ENCODE measurements at places on chromosomes 12 and 14. TPM values are rescaled to one million over a fixed set of nuclear protein-coding genes. Genes with fewer than 3 reads are reported as not detected.

The TUBA1A gene
- 1,729 TPM for total RNA-seq

DNA sequence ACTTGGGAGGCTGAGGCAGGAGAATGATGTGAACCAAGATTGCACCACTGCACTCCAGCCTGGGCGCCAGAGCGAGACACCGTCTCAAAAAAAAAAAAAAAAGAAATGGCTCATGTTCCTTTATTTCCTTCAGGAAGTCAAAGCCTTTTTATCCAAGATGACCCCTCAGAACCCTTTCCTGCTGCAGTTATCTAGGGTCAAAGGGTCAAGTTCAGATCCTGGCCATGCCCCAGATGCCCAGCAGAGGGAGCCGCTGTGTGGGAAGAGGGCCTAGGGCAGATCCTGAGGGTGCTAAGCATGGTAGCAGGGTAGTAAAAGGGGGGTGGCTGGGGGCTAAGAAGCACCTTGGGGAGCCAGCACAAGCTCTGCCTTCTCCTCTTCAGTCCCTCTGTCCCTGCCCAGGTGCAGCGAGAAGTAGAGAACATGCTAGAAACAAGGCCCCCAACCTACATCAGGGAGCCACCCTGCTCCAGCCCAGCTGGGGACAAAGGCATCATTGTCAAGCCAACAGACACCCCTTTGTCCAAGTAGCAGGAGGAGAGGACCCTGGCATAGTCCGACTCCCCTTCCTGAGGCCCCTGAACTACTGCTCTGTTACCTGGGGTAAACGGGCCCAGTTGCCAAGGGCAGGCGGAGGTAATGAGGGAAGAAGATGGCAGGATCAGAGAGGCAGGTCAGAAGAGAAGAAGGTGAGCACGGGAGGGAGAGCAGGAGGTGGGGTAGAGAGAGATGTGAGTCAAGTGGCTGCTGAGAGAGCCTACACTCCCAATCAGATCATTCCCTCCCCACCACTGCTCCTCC lies 6.5 kb downstream of the NFE2 start:
- peak; percentile 44 for DNase-seq

DNA sequence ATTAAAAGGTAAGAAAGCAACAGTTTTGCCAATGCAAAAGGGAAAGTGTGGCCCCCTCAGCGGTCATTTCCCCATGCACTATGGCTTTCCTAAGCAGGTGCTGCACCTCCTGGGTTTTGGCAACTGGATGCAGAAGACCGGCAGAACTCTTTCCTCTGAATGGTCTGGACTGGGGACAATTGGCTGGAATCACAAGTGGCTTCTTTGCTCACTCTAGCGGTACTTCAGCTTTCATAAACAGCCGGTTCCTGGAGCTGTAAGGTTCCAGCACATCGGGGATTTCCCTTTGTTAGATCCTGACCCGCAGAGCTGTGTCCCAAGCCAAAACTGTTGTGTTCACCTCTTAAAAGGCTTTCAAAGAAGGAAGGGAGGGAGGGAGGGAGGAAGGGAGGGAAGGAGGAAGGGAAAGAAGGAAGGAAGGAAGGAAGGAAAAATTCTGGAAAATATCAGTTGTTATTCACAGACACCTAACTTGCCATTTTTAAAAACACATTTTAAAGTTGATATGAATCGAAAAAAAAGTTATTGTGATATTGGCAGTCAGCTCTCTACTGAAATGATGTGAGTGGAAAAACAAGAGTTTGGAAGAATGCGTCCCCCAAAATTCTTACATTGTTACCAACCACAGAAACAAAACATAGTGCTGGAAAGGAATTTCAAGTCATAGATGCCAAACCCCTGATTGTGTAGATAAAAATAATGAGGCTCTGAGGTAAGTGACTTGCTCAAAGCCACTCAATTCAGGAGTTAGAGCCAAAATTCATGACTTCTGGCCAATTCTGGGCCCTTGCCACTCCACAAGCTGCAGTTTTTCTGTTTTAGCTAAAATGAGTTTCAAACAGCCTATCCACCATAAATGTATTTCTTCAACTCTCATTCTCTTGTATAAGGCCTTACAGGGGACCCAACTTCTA lies 220.6 kb upstream of the HMGA2 start:
- DNase-seq: no peak

- DNase-seq: no peak
These were observed 60.4 kb upstream of the ARID2 start for GRCh38 chr12:45669093-45669492.

- peak; percentile 77 for DNase-seq
These were observed 14.5 kb upstream of the CLEC4A start for GRCh38 chr12:8108808-8109398.

DNA sequence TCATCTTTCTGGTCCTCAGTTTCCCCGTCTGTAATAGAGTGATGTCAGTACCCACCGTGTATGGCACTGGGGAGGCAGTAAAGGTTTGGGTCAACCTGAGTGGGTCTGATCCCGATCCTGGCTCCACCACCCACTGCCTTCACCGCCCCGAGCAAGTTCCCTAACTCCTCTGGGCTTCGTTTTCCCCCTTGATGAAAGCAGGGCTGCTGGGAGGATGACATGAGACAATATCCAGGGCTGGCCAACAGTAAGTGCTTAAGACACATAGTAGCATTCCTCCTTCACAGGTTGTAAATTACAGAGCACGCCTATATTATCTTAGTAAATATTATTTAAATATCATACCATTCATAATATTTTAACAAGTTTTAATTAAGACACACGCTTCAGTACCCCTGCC lies 595 bp downstream of the PLEK2 start:
- DNase-seq: no peak

- no peak for DNase-seq
These were observed 199.1 kb downstream of the SLC5A8 start for GRCh38 chr12:101010896-101011295.

- DNase-seq: no peak
These were observed 71.4 kb downstream of the ADAMTS20 start for GRCh38 chr12:43480591-43480990.

DNA sequence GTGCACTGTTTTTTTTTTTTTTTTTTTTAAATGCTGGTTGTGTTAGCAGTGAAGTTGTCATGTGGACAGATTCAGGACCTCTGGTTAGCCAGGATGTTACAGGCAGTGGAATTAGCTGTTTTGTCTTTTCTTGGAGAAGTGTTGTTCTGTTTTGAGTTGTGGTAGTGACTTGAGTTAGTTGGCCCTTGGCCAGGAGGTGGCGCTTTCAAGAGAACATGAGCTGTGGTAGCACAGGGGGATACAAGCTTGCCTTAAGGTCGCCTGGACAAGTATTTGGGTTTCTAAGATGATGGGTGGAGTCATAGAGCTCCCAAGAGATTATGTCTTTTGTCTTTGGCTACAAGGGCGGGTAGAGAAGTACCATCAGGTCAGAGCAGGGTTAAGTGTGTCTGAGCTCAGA lies 33.3 kb upstream of the CCDC198 start:
- DNase-seq: no peak

The DLGAP5 gene
- total RNA-seq: 91.9 TPM

GRCh38 chr14:63857466-63858030 lies 4.7 kb downstream of the SYNE2 start:
- no peak for DNase-seq

DNA sequence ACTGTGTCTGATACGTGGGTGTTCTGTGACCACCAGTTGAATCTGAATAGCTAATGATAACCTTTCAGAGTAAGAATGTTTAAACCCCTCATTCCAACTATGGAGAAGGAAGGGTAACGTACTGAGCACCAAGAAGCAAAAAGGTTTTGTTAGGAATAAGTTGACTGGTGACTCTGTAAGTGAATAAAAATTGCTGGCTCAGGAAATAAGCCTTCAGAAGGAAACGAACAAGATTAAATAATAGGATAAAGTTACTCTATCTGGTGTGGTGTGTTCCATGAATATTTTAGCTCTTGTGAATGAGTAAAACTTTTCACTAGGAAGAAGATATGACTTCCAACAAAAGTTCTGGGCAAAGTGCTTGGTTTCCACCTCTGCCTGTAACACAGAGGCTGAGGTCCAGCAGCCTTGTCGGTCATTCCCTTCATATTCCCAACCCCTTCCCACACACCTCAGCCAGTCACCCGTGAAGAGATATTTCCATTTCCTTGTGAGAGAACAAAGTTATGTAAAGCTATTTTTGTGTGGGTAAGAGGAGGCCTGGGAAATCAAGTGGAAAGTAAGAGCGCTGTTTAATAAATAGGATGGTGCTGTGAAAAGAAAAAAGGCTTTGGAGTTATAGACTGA lies 47.1 kb downstream of the ARF6 start:
- DNase-seq: no peak

The LBHD2 gene
- total RNA-seq: not detected

DNA sequence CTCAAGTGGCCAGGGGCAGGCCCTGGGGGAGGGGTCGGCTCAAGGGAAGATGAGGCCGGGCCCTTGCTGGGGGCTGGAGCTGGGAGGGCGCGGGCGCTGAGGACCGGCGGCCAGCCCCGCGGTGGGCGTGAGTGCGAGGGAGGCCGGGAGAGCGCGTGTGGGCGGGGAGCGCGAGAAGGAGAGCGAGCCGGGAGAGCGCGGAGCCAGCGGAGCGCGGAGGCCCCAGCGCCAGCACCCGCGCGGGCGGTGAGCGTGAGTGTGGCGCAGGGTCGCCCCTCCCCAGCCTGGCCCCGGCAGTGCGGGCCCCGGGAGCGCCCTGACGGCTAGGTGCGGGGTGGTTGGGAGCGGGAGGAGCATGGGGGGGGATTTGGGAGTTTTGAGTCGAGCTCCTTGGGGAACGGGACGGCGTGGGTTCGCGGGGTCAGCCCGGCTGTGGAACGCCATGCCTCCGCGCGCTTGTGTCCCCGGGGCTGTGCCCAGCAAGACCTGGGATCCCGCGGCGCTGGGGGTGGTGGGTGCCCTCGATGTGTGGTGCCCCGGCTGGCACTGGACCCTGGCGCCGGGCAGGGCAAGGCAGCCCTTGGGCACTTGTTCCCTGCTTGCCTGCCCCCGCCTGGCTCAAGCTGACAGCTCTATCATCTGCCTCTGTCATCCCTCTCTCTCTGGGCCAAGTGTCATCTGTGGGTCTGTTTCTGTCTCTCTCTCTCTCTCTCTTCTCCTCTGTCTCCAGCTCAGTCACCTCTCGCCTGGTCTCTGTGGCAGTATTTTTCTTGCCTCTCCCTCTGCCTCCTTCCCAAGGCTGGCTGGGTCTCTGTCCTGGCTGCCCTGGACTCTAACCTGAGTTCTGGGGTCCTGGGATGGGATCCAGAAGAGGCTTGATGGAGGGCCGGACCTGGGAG lies at the start of gene LBHD2:
Gene LBHD2, plus strand, starts transcription at position 190 of the 899 bp plus-strand sequence. CDS start 1,803 bp downstream, outside the sequence.
- DNase-seq: no peak

DNA sequence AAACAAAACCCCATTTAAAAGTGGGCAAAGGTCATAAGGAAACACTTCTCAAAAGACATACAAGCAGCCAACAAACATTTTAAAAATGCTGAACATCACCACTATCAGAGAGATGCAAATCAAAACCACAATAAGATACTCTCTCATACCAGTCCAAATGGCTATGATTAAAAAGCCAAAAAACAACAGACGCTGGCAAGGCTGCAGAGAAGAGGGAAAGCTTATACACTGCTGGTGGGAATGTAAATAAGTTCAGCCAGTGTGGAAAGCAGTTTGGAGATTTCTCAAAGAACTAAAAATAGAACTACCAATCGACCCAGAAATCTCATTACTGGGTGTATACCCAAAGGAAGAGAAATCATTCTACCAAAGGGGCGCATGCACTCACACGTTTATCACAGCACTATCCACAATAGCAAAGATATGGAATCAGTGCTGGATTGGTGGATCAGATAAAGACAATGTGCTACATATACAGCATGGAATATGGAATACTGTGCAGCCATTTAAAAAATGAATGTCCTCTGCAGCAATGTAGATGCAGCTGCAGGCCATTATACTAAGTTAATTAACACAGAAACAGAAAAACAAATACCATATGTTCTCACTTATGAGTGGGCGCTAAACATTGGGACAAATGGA lies 102.1 kb upstream of the DAAM1 start:
- DNase-seq: no peak

The FAIM2 gene
- total RNA-seq: 0.73 TPM

DNA sequence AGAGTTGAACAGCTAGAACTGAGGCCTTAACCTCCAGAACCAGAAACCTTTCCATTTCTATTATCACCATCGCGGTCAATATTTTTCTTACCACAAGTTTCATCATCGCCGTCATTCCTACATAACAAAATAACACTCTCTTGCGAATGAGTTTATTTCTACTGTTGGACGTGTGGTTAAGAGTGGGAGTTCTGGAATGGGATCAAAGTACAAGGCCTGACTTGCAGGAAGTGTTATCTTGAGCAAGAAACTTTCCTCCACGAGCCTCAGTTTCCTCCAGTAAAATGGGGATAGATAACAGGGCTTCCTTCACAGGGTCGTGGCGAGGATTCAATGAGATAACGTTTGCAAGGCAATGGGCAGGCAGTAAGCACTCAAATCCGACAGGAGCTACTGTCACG lies 652 bp downstream of the SART3 start:
- no peak for DNase-seq

DNA sequence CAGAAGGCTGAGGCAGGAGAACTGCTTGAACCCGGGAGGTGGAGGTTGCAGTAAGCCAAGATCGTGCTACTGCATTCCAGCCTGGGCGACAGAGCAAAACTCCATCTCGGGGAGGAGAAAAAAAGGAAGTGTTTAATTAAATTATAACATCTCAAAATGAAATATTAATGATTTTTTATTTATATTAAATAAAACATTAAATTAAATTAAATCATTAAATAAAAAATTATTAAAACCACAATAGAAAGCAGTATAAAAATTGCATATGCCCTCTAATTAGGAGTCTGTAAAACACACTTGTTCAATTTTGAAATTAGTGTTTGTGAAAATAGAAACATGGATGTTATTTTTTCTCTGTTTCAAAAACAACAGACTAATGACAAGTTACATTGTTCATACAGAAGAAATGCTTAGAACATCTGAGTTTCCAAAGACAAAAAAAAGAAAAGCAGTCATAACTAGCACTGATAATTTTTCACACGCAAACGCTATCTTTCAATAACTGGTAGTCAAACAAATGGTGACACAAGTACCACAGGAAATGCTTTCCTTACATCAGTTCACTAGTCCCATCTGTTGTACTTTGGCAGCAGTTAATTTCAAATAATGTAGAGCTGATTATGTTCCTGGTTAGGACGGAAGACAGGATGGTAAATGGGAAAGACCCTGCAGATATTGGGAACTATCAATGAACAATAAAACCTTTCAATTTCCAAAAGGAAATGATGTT lies 54.9 kb downstream of the HECTD4 start:
- DNase-seq: no peak

- no peak for DNase-seq
These were observed 63.2 kb upstream of the RFX4 start for GRCh38 chr12:106519607-106520021.

- DNase-seq: no peak
These were observed 26.5 kb downstream of the MTA1 start for GRCh38 chr14:105445901-105446845.

- DNase-seq: no peak
These were observed 54.8 kb downstream of the WNK1 start for GRCh38 chr12:807041-807735.

All from neural crest cell (in vitro differentiated cells).